ENCODE measurements at places on chromosomes 2 and 18. TPM values are rescaled to one million over a fixed set of nuclear protein-coding genes. Genes with fewer than 3 reads are reported as not detected.

COLEC11 gene
- total RNA-seq = 0.23 TPM

SCN7A gene
- not detected for total RNA-seq

GRCh38 chr2:177261116-177262060 lies 3.1 kb downstream of the NFE2L2 start:
- no peak for DNase-seq

GRCh38 chr2:138500592-138501424 lies 762 bp upstream of the SPOPL start:
- DNase-seq = no peak

GRCh38 chr2:205580212-205580987 lies 101.9 kb upstream of the NRP2 start:
- DNase-seq = no peak

TWIST2 gene
- not detected for total RNA-seq

DNA sequence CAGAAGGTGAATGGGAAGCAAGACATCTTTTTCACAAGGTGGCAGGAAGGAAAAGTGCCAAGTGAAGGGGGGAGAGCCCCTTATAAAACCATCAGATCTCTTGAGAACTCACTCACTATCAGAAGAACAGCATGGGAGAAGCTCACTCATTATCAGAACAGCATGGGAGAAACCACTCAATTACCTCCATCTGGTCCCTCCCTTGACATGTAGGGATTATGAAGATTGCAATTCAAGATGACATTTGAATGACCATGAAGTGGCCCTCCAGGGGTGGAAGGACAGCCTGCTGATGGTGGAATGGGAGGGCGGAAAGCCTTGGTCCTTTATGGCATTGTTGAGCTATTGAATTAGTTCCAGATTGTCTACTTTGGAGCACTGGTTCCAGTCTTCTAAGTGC lies 413.0 kb upstream of the MEX3C start:
- DNase-seq = no peak

LRRC30 gene
- total RNA-seq = not detected

- no peak for DNase-seq
Measured at GRCh38 chr2:182166406-182166805, 180.8 kb downstream of the PPP1R1C start.

FHL2 gene
- total RNA-seq = 4.1 TPM

GRCh38 chr2:138238908-138239307 lies 262.7 kb upstream of the SPOPL start:
- no peak for DNase-seq

DNA sequence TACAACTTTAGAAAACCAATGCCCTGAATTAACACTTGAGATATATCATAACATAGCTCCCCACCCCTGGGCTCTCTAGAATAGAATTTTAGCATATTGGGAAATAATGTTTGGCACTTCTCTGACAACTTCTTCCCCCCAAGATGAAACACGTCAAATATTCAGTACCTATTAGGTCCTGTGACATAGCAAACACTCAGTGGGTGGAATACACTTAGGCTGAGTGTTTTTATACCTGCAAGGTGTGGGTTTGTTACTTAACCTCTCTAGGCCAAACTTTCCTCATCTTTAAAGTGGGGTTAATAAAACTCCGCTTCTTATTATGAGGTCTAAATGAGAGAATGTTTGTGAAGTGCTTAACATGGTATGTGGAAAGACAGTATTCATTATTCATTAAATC lies 56.1 kb downstream of the LAMA3 start:
- no peak for DNase-seq

DNA sequence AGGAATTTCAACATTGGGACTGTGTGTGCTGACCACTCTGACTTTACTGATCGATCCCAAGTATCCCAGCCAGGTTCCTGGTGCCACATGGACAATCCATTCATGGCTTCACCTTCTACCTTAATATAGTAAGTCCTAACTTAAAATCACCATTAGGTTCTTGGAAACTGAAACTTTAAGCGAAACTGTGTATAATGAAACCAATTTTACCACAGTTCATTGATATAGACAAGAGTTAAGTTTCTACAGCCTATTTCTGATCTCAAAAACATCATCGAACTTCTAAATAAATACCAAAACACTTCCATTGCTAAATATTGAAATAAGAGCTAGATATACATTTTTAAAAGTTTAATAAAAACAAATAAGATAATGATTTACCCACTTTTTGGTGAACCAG lies 4.4 kb upstream of the EXOC6B start:
- DNase-seq = no peak

DNA sequence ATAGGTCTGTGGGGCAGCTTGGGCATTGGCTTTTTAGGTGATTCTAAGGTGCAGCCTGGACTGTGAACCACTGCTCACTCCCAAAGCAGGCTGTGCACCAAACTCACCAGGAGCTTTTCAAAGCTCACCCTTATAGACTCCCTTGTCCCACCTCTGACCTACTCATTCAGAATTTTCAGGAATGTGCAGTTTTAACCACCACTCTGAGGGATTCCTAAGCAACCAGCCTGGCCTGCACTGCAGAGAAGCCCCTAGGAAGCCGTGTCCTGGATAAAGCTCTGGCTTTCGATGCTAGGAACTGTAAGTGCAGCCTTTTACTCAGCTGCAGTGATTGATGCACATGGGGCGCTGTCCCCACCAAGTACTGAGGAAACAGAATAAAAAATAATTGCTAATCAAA lies 33.0 kb downstream of the MRO start:
- no peak for DNase-seq

- DNase-seq = no peak
Measured at GRCh38 chr2:68806511-68807109, 64.6 kb downstream of the BMP10 start.

GRCh38 chr18:25990473-25990872 lies 99.9 kb downstream of the SS18 start:
- DNase-seq = no peak
